HuH-7.5 (cell line): ENCODE measurements at places on chromosomes 13 and 19.
A peak's percentile ranks its signal among the peaks of the same experiment; 100 is the strongest.

- DNase-seq = no peak
Measured at GRCh38 chr13:28755546-28755870, 36.7 kb upstream of the SLC46A3 start.

DNA sequence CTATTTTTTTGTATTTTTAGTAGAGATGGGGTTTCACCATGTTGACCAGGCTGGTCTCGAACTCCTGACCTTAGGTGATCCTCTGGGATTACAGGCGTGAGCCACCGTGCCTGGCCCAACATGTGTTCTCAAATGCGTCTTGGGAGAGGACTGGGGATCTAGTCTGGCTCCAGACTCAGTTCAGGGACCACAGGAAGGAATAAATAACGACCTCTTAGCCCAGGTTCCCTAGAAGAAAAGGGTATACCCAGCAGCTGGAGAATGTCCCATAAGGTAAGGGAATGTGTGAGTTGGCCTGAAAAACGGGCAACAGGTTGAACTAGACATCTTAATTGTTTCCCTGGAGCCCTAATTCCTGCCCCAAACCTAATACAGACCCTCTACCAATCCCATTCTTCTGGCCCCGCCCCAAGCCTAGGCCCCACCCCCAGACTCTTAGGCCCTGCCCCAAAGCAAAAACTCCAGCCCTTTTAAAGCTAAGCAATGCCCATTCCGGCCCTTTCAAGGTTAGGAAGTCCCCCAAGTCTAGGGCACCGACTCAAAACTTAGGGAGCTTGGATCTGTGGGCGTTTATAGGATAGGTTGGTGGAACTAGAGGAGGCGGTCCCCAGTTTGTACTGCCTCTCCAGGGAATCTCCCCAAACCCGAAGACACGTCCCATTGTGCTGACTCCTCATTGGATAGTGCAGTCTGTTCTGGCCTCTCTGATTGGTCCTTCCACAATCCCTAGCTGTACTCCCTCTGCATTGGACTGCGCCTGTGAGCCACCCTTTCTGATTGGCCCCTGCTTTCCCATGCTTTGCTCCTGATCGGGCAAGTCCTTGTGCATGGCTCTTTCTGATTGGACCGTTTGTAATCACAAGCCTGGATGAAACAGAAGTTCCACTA is 5.4 kb upstream of the LRFN1 start:
- DNase-seq = no peak

GRCh38 chr13:114259374-114259773 is 22.0 kb upstream of the UPF3A start:
- no peak for DNase-seq

DNA sequence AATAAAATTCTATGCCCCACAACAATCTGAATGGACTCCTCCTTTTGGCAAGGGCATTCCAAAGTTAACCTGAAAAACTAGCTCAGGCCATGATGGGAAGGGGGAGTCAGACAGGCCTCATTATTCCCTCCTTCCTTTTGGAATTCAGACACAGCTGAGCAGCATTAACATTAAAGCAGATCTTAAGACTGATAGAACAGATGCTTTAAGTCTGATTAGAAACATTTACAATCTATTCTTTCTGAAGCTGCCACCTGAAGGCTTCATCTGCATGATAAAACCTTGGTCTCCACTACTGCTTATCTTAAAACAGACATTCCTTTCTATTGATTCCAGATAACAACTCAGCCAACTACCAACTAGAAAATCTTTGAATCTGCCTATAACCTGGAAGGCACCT is 98.9 kb downstream of the UGGT2 start:
- no peak for DNase-seq

GRCh38 chr13:78777976-78778375 is 119.0 kb upstream of the OBI1 start:
- DNase-seq = no peak

DNA sequence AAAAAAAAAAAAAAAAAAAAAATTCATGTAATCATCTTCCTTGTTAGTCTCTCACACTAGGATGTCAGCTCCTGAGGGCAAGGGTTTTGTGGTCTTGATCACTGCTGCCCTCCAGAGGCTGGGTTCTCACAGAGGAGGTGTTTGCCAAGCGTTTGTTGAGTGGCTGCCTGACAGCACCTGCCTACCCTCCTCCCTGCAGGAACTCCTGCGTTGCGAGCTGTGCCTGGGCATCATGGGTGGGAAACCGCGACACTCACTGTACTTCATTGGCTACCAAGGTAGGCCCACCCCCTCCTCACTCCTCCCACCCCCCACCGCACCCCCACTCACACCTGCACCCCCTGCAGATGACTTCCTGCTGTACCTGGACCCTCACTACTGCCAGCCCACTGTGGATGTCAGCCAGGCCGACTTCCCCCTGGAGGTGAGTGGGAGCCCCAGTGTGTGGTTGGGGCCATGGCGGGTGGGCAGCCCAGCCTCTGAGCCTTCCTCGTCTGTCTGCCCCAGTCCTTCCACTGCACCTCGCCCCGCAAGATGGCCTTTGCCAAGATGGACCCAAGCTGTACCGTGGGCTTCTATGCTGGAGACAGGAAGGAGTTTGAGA is 8.1 kb downstream of the ATG4D start:
- peak; percentile 72 for DNase-seq

DNA sequence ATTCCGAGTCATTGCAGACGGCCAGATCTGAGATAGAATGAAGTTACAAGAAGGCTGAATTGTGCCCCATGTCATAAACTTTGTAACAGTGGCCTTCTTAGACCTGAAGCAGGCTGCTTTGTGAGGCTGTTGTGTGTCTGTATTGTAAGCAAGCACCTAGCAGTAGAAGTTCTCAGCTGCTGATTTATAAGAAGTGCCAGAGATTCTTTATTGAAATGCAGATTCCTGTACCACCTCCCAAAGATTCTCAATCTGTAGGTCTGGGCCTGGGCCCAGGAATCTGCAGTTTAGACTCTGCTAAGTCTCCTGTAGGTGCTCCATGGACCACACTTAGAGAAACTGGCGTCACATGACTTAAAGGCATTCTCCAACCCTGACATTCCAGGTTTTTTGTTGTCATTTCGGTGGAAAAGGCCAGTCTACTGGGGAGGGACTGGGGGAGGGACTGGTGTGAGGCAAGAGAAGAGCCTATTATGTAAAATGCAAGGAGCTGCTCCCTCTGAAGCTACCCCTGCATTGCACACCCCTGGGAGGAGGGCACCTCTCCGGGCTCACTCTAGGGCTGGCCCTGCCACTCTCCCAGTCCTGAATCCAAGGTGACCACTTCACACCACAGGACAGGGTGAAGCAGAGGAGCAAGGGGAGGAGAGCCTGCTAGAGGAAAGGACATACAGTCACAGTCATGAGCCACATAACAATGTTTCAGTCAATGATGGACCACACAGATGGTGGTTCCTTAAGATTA is 769 bp upstream of the TMEM272 start:
- no peak for DNase-seq

DNA sequence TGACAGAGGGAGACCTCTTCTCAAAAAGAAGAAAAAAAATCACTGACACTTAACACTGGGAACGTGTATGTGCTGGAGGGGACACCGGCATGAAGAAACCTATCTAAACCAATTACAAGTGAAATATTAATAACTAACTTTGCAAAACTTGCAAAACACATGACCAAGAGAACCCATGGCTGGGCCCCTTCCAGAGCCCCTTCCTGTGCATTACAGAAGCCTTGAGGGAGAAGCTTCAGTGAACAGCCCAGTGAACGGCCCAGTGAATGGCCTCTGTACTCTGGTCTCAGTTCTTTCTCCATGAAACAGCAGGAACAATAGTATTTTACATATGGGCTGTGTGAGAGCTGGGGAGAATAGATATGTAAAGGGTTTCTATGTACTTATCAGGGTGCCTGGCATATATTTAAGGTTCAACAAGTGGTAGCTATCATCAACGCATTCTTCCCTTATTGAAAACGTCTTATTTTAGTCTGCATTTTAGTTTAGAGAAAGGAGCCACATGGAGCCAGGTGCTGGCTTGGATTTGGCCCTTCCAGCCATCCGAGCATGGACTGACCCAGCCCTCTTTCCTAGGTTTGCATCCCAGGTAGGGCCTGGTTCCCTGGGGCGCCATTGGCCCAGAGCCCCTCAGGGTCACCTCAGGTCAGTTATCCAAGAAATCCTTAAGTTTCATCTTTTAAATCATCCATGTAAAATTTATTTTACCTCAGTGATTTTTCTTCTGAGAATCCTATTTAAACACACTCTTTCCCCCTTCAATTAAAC is 54.5 kb downstream of the CCDC70 start:
- DNase-seq = no peak

- DNase-seq = no peak
Measured at GRCh38 chr13:30719525-30719914, 15.8 kb upstream of the ALOX5AP start.

DNA sequence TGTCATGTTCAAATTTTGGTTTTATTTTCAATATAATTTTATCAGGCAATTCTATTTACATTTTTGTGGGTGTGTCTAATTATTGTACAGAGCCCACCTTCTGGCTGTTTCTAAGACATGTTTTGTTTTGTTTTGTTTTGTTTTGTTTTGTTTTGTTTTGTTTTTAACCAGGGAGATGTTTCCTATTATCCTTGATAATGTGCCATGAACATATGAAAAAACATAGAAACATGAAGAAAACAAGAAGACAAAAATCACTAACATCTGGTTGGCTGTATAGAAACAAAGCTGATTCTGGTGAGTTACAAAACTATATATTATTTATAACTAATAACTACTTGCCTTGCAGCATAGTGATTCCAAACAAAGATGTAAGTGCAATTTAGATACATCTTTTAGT is 128.1 kb upstream of the TRPC4 start:
- no peak for DNase-seq

DNA sequence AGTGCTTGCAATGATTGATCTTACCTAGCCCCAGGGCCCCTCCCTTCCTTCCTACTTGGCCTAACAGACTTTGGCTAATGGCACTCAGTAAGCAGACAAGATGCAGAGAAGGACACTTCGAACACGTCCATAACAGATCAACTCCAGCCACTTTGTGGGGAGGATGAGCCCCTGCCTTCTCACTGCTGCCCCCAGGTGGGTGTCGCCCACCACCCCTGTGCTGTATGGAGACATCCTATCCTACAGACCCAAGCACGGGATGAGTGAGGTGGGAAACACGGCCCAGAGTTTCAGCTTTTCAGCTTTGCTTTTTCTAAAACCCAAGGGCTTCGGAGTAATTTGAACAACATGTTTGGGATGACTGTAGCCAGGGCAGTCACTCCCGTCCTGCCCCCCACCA is 5.5 kb downstream of the SLC7A1 start:
- no peak for DNase-seq

DNA sequence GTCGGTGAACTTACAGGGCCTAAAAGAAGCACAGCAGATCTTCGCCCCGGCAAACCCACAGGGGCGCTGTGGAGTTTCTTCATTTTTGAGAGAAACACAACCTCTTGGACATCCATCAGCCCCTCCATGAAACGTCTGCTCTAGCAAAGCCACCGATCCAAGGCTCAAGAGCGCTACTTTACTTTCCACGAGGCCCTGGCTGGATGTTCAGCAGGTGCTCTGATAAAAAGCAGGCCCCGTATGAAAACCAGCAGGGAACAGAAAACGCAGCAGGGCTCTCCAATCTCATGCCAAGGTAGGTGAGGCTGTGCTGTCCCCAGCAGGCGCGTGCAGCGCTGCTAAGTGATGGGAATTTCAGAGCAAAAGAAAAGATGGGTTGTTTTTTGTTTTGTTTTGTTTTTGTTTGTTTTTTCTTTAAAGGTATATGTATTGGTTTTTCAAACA is 86.7 kb downstream of the IRS2 start:
- no peak for DNase-seq

DNA sequence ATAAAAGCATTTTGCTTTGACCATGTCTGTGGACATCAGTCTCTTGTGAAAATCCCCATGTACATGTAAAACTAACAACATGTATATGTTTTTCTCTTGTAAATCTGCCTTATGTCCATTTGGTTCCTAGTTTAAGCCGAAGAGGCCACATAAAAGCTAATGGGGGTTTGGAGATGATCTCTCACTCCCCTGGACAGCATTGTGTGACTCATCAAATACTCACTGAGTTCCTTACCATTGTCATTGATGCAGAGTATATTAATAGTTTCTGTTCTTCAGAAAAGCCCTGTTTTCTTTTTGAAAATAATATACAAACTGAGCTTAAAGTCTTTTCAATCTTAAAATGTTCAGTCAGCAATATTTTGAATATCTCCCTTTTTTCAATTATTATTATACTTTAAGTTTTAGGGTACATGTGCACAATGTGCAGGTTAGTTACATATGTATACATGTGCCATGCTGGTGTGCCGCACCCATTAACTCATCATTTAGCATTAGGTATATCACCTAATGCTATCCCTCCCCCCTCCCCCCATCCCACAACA is 536.7 kb upstream of the HTR2A start:
- DNase-seq = no peak

GRCh38 chr13:84567848-84568247 is 685.6 kb upstream of the SLITRK1 start:
- no peak for DNase-seq

DNA sequence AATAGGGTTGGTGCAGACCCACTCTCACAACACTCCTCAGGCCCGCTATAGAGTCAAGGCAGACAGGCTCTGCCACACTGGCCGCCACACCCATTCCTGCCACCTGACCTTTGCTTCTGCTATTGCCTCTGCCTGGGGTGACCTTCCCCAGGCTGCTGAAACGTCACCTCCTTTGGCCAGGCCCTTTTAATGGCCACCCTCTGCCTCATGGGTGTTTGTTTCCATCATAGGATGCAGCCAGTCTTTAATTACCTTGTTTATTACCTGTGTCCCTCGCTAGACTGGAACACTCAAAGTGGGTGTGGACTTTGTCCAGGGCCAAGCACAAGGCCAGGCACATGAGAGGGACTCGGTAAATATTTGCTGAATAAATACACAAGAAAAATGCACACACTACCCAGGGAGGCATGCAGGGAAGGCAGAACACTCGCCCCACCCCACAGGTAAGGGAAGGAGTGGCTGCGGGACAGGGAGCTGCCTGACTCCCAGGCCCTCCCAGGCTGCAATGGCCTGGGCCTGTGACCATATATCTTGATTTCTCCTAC is 3.2 kb downstream of the LSM4 start:
- no peak for DNase-seq
